Aorta (tissue), 5 donors: ENCODE measurements at places on chromosomes 6 and 20. TPM values are rescaled to one million over a fixed set of nuclear protein-coding genes. Genes with fewer than 3 reads are reported as not detected.

GRCh38 chr6:130140084-130140483, 82.7 kb downstream of the SAMD3 start:
- no peak for DNase-seq

Gene ZC3H12D
- polyA plus RNA-seq = 1.9 TPM

Gene MCCD1
- polyA plus RNA-seq = not detected

GRCh38 chr6:141783585-141783984, 349.1 kb upstream of the GJE1 start:
- DNase-seq = no peak

Gene TUBB2B
- 4.3 TPM for polyA plus RNA-seq

DNA sequence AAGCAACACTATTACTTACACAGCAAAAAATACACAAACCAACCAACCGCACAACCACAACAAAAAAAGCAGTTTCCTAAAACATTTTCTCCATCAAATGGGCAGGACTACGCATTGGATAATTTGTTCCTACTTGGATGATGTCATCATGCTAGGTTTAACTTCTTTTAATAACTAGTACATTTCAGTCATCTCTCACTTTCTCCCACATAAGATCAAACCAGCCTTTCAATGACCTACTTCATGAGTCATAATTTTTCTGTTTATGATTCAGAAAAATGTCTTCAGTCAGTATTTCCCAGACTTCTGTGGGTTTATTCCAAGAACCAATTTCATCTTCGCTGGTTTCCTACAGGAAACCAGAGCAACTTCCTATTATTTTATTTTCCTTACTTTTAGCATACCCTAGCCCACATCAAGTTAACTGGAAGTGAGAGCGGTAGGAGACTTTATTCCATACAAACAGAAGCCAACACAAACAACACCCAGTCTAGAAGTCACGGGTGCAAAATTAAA, 134.2 kb downstream of the GMDS start:
- no peak for DNase-seq

Gene SIM1
- not detected for polyA plus RNA-seq

DNA sequence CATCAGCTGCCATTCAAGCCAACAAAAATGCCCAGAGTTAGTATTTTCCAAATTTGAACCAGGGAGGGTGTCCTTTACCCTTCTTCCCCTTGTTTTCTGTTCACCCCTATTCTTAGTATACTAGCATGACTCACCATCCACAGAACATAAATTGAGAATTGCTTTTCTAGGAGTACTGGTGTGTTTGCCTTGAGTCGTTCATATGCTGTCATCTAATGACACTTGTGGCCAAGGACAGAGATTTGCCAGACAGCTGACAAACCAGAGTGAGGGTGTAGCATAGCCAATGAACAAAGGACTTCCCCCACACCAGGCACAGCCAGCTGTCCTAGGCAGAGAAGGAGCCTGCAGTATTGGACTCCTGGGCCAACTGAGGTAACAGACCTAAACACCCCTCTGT, 62.2 kb downstream of the FILIP1 start:
- DNase-seq = no peak

DNA sequence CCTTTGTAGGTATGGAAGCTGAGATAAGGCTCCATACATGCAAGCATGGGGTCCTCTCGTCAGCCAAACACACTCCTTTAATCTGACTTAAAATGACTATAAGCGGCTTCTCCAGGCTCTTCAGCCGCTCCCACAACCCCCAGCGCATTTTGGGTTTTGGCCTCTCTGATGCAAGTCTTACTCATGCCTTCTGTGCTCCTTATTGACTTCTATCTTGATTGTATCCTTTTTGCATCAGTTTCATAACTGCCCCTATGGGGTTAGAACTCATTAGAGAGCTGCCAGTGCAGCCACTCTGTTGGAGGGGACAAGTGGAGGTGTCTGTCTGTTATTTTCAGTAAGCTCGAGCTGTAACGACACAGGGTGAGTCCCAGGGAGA, 70.1 kb upstream of the TAB2 start:
- no peak for DNase-seq

Gene BTNL2
- not detected for polyA plus RNA-seq

Gene PPP1R14C
- polyA plus RNA-seq = 0.38 TPM

- DNase-seq = no peak
Observed at GRCh38 chr6:13479971-13480434, 7.4 kb downstream of the GFOD1 start.

DNA sequence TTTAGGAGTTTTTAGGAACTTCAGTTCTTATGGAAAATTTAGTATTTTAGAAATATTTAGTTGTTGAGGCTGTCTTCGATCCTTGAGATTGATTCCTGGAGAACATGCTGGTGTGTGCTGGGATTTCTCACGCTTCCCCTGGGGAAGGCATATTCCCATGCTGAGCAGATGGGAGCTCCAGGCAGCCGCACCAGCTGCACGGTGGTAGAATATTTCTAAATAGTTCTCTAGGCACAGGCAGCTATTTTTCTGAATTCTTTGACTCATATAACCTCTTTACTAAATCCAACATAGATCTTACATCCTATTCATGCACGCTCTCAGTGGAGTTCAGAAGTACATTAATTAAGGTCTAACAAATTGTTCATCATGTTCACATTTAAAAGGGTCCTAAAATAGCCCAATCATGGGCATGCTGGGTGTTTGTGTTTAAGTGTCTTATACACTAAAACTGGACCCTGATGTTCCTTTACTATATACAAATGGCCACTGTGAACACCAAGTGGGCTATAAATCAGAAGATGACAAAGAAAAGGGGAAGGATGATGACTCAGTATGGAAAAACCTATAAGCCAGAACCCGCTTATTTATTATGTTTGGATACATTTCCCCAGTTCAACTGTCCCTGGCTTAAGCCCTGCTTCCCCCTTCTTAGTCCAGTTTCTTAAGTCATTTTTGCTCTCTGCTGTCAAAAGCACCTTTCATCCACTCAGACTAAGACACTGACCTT, 138.5 kb downstream of the UST start:
- no peak for DNase-seq

DNA sequence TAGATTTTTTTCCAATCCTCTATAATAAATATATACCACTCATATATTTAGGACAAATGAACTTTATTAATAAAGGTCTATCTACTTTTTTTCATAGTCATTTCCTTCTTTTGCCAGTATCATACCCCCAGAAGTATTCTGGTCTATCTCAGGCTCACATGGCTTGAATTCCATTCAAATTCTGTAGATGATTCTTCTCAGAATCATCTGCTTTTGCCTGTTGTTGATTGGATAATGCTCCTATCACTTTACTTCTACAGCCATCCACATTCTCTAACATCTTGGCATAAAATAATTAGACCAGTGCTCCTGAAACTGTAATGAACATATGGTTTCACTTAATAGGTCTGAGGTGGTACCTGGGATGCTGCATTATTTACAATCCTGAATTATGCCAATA, 121.2 kb downstream of the GFRAL start:
- no peak for DNase-seq

Gene C6orf58
- polyA plus RNA-seq = not detected

Gene DAAM2
- polyA plus RNA-seq = 30.4 TPM

DNA sequence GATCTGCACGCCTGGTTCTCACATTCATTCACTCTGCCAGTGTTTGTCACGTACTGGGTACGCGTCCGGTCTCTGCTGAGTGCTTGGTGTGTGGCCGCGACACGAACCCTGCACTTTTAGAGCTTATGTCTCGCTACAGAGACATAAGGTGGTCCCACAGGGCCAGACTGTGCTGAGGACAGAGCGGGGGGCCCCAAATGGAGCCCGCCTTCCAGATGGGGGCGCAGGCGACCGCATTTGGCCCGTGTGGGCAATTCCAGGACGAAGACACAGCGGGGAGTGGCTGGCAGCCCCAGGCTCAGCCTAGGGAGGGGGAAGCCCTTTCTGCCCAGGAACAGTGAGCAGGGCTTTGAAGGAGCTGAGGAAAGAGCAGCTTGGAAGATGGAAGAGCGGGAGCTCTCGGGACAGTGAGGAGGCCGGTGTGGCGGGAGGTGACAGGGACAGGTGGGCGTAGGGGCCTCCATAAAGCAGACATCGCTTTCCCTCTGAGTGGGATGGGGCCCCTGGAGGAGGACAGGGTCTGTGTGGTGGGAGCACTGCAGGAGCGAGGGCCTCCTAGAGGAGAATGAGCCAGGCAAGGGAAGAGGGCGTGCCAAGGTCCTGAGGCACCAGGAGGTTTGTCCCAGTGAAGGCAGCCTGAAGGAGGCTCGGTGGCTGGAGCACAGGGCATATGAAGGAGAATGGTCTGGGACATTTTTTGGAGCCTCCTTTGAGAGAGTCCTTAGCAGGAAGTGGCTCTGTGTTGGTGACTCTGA, 7.8 kb upstream of the MTG2 start:
- DNase-seq = no peak

DNA sequence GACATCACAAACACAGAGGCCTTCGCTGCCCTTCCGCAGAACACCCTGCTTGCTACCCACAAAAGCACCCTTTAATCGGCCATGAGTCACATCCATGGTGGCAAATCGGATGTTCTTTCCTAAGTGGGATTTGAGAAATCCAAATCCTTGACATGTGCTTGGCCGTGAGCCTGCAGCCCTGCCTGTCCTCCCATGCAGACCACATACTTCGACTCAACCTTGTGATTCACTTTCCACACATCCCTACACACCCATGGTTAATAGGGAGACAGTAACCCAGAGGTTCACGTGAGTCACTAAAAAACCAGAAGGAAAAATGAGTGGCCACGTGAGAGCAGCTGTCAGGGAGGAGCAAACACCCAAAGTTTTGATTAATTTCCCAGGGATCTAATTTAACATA, 19.4 kb downstream of the RAMACL start:
- DNase-seq = no peak

GRCh38 chr6:166774292-166774691, 147.2 kb upstream of the RPS6KA2 start:
- DNase-seq = peak; percentile 66

DNA sequence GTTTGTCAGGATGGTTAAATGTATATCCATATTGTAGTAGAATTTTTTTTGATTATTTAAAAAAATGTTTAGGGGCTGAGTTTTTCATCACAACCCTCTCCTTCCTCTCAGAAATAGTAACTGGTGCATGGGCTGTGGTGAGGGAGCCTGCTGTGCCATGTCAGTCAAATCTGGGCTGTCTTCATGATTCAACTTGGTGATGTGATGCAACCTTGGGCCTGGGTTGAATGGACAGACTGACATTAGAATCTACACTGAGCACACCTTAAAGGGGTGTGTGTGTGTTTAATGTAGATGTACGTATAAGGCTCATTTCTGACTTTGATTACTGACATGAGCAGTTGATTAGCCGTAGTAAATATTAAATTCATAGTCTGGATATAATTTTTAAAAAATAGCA, 3.7 kb downstream of the TJAP1 start:
- DNase-seq = no peak
